Activated gamma-delta T cell (primary cell): ENCODE measurements at places on chromosomes 2 and 18.
A peak's percentile ranks its signal among the peaks of the same experiment; 100 is the strongest.

GRCh38 chr2:157261199-157261782 is 3.8 kb downstream of the GALNT5 start:
- DNase-seq, result no peak

- peak; percentile 17 for DNase-seq
Measured at GRCh38 chr2:202032846-202033316, 774 bp upstream of the FZD7 start.

DNA sequence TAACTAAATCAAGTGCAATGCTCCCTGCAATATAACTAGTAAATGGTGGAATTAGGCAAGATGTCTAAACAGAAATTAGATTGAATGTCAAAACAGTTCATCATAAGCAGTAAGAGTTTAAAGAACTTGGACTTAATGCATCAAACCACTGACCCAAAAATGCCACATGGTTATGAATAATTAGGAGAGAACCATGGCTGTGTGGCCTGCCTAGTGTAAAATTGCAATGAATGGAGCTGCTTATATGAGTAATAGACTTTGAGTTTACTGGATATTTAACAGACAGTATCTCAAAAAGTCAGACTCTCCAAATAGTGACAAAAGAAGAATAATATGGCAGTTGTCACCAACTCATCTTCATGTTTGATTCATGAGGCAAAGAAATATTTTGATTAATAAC is 101.6 kb upstream of the COL5A2 start:
- no peak for DNase-seq

DNA sequence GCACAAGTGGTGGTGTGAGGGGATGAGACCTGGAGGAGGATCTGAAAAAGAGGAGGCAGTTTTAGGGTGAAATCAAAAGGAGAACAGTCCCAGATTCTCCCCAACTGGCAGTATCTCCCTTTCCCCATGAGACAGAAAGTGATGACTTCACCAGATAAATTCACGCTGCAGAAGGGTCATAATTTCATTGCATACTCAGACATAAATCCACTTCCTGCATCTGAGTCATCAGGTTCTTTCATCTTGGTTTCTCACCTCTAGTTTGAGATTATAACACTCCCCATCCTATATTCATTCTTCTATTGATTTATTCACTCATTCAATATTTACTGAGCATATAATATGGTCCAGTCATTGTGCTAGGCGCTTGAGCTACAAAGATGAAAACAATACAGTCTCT is 64.7 kb downstream of the CCDC148 start:
- DNase-seq, result no peak

DNA sequence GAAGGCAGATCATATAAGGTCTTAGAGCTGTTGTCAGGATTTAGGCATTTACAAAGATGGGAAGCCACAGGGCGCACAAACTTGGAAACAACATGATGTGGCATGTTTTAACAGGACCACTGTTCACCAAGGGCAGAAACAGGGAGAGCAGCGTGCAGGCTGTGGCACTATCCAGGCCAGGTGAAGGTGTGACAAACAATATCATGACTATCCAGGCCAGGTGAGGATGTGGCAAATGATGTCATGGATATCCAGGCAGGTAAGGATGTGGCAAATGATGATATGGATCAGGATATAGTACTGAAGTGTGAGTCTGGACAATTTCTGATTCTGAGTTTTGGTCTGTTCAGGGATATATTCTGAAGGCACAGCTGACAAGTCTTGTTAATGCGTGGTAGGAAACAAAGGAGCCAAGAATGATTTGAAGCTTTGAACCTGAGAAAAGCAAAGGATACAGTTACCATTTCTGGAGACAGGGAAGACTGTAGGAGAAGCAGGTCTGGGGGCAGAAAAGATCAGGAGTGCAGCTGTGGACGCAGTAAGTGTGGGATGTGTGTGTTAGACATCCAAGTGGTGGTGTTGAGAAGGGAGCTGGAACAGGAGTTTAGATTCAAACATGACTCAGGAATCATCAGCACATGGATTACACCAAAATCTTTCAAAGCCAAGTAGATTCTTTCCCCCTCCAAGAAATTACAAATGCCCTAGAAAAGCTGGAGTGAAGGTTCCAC is 205.9 kb downstream of the TMEM163 start:
- DNase-seq, result no peak

GRCh38 chr18:47893047-47893446 is 37.4 kb downstream of the SMAD2 start:
- DNase-seq, result no peak

DNA sequence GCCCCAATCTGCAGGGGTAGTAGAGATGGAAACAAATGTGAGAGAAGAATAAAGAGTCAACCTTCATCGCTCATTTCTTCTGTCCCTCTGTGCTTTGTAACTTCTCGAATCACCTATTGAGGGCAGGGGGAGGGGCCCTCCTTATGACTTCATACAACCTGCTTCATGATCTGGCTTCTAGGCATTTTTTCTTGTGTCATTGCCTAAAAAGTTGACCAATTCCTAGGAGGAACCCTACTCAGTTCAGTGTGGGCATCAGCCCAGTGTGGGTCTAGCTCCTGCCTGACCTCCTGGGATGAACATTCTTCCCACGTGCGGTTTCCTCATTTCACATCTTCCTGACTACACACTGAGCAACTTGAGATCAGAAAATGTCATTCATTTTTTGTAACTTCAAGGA is 46.3 kb upstream of the CREB1 start:
- no peak for DNase-seq

- no peak for DNase-seq
Measured at GRCh38 chr18:3498698-3499471, 48.9 kb downstream of the TGIF1 start.

DNA sequence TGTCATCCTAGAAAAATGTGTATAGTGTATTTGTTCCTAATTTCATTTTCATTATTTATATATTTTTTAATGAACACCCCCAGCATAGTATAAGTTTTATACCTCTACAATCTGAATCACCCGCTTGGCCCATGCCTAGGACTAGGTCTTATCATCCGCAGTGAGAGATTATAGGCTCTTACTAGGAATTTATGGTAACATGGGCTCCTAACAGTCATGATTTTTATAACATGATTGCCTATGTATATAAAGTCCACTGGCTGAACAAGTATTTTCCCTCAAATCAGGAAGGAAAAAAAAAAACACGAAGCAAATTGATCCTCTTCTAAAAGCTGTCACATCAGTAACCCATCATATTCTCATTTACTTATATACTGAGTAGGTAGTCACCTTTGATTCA is 666.1 kb upstream of the NRXN1 start:
- no peak for DNase-seq

GRCh38 chr2:188475945-188476344 is 184.3 kb downstream of the GULP1 start:
- DNase-seq, result no peak

DNA sequence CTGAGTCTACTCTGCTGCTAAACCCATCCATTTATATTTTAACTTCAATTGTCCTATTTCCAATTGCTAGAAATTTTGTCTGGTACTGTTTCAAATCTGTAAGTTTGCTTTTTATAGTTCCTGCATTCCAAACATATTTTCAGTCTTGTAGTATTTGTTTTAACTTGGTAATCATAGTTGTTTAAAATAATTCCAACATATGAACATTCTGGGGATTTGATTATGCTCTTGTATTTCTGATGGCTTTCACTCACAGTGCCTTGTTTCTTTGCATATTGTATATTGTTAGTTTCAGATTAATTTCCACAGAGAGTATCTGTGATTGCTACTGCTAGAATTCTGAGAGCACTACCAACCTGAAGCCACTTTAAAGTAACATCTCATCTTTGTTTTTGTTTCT is 202.4 kb downstream of the ETAA1 start:
- no peak for DNase-seq

DNA sequence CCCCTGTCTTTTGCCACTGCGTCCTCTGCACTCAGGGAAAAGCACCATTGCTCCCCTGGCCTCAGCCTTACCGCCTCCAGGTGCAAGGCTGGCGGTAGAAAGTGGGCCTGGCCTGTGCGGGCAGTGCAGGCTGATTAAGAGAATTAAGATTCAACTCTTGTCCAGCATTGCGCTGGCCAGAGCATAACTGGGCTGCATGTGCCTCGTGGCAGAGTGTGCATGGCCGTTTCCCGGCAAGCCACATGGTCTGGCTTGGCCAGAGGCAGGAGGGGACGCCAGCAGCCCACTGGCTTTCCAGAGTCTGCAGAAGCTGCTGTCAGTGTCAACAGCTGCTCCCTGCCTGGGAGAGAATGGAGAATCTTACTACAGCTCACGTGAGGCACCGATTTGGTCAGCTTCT is 12.3 kb downstream of the NTSR2 start:
- DNase-seq, result no peak

GRCh38 chr2:114127372-114127771 is 237.5 kb downstream of the ACTR3 start:
- DNase-seq, result no peak

GRCh38 chr2:196171946-196172345 is 568 bp upstream of the STK17B start:
- DNase-seq, result no peak

GRCh38 chr18:36130039-36130831 is 536 bp downstream of the ELP2 start:
- no peak for DNase-seq

GRCh38 chr2:194842871-194843270 is 814.2 kb upstream of the SLC39A10 start:
- DNase-seq, result no peak

- no peak for DNase-seq
Measured at GRCh38 chr2:58483307-58483706, 242.2 kb upstream of the FANCL start.
